ENCODE measurements at places on chromosomes 3 and 15.

GRCh38 chr3:150743508-150743907 is 19.5 kb downstream of the SIAH2 start:
- DNase-seq, result no peak

GRCh38 chr15:94485148-94485719 is 253.9 kb downstream of the MCTP2 start:
- no peak for DNase-seq

DNA sequence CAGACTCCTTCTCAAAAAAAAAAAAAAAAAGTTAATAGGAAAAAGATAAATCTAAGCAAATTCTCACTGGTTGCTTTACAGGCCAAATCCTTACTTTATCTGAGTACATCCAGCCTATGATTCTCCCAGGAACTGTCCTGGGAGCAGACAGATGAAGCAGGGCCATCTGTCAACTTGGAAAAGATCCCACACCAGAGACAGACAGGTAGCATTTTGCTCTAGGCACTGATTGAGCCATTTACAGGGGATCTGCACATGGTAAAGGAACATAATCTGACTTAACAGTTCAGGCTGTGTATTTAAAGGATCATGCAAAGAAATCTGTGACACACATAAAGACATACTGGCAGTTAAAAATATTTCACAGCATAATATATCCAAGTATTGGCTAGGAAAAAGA is 1006.5 kb downstream of the TBL1XR1 start:
- DNase-seq, result no peak

DNA sequence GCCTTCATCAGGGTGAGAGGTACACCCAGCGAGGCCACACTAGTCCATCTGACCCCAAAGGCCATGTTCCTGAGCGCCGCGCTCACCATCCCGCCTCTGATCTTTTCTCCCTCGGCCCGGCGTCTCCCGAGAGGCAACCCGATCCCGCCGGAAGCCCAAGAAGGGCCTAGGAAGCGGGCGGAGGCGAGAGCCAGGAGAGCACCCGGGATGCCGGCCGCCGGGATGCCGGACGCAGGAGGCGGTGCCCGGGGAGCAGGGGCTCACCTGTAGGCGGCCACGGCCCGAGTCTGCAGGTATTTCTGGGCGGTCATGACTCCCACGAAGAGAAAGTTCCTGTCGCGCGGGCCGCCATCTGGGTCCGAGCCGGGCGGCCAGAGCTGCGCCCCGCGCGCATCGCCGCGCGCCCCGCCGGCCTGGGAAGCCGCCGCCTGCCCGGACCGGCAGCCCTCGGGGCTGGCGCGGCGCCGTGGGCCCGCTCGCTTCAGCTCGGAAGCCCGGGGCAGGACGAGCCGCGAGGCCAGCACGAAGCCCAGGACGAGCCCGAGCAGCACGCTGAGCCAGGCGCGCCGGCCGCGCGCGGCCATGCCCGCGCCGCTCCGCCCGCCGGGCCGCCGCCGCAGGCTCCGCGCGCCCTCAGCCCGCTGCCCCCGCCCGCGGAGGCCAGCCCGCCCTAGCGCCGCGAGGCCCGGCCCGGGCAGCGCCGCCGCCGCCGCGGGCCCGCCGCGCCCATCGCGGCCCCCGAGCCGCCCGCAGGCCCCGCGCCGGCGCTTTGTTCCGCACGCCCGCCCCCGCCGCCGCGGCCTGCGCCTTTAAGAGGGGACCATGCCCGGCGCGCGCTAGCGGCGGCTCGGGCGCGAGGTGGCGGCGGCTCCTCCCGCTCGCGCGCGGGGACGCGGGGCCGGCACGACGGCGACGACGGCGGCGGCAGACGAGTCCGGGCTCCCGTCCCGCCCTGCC is 697 bp downstream of the CHSY1 start:
- peak; percentile 36 for DNase-seq

DNA sequence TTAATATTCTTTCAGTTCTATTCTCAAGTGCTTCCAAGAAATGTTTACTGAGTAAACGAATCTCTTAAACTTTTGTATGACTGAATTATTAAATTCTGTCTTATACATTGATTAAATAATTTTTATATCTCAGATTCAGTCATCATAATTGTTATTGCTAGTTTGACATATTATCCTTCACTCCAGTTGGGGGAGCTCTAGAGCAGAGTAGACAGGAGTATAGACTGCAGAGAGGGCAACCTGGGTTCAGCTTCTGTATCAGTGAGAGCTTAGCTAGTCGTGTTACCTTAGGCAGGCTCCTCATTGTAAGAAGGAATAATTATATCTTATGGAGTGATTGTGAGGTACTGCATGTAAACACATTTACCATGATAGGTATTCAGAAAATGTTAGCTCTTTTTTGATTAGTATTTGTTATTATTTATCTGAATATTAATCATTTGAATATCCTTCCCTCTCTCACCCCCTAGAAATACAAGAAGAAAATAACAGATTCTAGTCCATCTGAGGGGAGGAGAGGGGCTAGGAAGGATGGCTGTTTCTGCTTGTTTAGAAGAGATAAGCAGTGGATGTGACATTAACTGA is 31.0 kb upstream of the ZCWPW2 start:
- no peak for DNase-seq

DNA sequence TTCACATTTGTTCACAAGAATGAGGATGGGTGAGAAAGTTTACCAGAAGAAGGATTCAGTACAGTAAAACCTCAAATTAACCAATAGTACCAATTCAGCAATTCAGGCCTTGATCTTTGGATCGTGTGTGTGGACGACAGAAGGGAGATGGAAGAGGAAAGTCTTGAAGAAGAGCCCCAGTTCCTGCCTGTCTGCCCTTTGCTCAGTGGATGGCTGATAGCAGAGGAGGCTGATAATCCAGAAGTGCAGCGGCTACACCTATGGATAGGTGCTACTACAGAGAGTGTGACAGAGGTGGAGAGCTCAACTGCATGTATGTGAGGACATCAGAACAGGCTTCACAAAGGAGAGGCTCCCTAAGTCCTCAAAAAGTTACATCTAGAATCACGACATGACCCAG is 29.2 kb upstream of the PLXND1 start:
- DNase-seq, result no peak

DNA sequence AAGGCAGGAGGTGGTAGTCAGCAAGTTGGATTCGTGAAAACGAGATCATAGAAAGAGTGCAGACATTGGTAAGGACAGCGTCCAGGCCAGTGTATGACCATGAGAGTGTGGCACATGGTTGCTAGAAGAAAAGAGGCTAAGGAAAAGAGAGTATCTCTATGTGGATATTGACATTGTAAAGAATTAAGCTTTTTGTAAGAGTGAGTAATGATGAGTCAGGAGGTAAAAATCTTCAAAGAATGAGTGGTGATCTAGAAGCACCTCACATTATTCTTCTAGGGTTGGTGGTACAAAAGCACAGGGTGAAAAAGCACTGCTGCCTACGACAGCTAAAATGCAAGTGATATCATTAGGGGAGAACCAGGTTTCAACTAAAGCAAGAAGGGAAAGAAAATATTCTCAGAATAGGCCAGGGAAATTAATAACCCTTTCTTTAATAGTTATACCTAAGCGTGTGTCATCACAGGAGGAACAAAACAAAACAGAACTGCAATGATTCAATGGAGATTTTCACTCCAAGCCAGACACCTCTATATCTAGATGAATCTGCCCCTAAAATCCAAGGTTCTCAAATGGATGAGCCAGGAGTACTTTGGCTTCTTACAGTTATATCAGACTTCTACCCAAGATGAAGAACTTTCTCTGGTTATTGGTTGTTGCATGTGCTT is 884.7 kb downstream of the NAALADL2 start:
- DNase-seq, result no peak

- no peak for DNase-seq
Observed at GRCh38 chr3:133998691-133999241, 31.0 kb downstream of the SLCO2A1 start.

- DNase-seq, result peak; percentile 48
Observed at GRCh38 chr15:58182460-58183163, 44.4 kb downstream of the AQP9 start.

GRCh38 chr15:39456582-39457330 is 124.1 kb upstream of the THBS1 start:
- no peak for DNase-seq

DNA sequence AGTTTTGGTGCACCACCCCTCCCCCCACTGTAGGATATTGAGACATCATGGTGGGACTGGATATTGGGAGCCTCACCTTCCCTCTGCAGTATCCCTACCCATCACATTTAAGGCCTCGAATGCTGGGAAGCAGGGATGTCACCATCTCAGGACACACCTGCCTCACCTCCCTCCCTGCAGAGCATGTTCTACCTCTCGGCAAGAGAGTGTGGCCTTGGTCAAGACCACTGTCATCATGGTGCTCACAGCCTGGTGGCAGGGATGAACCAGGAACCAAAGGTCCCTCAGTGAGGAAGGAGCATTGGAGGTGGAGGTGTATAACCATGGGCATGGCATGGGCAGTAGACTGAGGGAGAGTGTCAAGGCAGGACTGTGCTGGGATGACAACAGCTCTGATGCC is 104.8 kb downstream of the CORO2B start:
- no peak for DNase-seq

DNA sequence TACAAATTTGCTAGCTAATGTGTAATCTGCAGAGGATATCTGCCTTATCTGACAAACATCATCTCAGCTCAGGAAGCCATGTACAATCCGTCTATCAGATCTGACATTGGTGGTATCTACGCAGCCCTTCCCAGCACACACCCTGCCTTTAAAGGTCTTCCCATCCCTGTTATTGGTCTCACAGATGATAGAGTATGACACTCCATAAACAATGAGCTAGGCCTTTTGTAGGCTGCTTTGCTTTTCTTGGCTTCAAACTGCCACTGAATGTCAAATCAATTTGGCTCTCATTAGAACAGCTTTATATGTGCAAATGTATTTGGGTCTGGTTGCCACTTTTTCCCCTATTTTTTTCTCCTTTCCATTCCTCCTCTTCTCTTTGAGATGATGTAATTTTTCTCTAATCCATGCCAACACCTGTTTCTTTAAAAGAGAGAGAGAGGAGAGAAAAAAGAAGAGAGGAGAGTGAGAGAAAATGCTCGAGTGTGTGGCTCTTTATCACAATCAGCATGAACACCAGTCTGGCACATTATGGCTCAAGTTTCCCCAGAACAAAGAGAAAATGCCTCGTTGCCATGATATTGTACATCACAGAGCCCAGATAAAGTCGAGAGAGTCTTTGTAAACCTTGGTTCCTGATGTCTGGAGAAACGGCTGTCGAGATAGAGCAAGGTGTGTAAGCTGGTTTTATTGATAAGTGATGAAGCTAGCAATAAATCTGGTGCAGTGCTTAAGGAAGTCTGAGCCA is 80.8 kb upstream of the DPH6 start:
- DNase-seq, result no peak

GRCh38 chr3:192433704-192434103 is 293.6 kb downstream of the FGF12 start:
- DNase-seq, result no peak

DNA sequence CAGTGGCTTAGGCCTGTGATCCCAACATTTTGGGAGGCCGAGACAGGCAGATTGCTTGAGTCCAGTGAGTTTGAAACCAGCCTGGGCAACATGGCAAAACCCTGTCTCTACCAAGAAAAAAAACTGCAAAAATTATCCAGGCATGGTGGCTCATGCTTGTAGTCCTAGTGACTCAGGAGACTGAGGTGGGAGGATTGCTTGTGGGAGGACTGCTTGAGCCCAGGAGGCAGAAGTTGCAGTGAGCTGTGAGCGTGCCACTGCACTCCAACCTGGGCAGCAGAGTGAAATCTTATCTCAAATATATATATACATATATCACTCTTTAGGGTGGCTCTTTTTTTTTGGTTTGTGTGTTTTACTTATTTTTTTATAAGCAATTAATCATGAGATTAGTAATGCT is 83.7 kb upstream of the WDR72 start:
- DNase-seq, result no peak

GRCh38 chr3:12752809-12753208 is 6.2 kb downstream of the TMEM40 start:
- DNase-seq, result no peak

- DNase-seq, result no peak
Observed at GRCh38 chr15:59434481-59434880, 3.5 kb upstream of the FAM81A start.
